ENCODE measurements at places on chromosomes 11 and 22.
A peak's percentile ranks its signal among the peaks of the same experiment; 100 is the strongest.

DNA sequence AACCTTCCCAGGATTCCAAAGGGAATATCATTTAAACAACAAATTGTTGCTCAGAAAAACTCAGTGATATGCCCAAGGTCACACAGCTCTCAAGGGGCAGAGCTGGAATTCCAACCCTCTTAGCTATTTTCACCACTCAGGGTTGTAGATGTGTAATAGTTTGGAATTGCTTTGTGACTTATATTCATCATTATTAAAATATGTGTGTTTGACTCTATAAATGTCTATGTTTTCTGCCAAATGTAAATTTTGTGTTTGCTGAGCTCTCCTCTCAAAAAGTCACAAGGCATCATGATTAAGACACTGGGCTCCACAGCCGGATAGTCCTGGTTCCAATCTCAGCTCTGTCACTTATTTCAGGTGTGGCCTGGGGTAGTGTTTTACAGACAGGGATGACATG lies 407.3 kb downstream of the TMEM135 start:
- DNase-seq, result no peak

DNA sequence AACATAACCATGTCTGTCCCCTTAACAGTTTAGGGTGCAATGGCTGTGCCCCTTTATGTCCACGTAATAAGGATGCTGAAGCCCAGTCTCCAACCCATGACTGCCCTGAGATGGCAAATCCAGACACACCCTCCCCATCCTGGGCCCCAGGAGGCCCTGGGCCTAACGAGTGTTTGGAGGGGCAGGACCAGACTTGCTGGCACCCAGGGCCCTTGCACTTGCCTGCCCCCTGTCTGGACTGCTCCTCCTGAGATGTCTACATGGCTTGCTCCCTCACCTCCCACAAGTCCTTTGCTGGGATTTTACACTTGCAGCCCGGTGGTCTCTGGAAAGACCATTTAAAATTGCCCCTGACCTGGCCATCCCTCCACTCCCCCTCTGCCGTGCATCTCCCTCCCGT lies 132.2 kb upstream of the NECTIN1 start:
- no peak for DNase-seq

DNA sequence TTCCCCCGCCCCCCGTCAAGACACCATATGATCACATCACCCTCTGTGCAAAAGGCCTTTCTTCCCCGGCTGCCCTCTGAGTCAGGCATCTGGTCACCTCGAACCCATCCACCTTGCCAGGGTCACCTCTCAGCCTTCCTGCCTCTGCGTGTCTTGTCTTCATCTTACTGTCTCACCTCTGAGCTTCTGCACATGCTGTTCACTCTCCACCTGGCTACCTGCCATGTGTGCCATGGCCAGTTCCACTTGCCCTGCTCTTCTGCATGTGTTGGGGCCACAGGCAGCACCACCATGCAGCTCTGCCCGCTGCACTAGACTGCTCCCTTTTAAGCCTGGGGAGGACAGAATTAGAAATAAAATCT lies 9.8 kb downstream of the ZNF74 start:
- no peak for DNase-seq

DNA sequence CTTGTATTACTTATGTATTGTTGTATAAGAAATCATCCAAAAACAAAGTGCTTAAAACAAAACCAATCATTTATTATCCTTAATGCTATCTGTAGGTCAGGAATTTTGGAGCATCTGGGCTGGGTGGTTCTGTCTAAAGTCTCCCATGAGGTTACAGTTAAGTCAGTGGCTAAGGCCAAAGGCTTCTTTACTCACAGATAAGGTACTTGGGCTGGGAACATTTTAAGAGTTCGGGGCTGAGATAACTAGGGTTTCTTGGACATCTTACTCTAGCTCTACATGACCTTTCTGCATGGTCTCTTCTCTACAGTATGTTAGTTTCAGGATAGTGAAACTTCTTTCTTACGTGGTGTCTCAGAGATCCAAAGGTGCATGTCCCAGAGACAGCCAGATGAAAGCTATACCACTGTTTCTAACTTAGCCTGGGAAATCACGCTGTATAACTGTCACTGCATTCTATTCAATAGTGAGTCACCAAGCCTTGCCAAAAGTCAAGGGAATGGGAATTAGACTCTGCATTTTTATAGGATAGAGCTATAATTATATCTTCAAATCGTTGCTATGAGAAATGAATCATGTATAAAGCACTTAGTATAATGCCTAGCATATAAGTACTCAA lies 29.6 kb downstream of the SOX6 start:
- DNase-seq, result no peak

- no peak for DNase-seq
Measured at GRCh38 chr11:48005831-48006270, 25.5 kb downstream of the PTPRJ start.

- no peak for DNase-seq
Measured at GRCh38 chr11:75513250-75513649, 12.5 kb downstream of the GDPD5 start.

GRCh38 chr11:76160856-76161255 lies 45.4 kb downstream of the WNT11 start:
- DNase-seq, result peak; percentile 10

DNA sequence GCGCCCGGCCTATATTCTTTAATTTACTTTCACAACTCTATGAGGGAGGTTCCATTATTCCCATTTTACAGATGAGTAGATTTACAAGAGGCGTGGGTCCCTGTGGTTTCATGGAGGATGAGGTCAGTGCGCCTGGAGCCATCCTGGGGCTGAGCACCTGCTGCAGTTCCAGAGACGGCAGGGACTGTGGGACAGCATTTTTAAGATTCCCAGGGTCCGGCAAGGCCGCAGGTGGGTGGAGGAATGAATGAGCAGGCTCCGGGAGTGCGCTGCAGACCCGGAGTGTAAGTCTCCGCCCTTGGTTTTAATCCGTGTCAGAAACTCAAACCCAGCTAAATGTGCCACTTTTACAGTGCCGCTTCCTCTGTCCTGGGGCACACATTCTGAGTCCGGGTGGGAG lies 4.1 kb upstream of the CHRM1 start:
- no peak for DNase-seq

- DNase-seq, result no peak
Measured at GRCh38 chr22:33865248-33865647, 55.0 kb downstream of the LARGE1 start.

GRCh38 chr11:15159085-15159484 lies 44.4 kb downstream of the INSC start:
- DNase-seq, result no peak

DNA sequence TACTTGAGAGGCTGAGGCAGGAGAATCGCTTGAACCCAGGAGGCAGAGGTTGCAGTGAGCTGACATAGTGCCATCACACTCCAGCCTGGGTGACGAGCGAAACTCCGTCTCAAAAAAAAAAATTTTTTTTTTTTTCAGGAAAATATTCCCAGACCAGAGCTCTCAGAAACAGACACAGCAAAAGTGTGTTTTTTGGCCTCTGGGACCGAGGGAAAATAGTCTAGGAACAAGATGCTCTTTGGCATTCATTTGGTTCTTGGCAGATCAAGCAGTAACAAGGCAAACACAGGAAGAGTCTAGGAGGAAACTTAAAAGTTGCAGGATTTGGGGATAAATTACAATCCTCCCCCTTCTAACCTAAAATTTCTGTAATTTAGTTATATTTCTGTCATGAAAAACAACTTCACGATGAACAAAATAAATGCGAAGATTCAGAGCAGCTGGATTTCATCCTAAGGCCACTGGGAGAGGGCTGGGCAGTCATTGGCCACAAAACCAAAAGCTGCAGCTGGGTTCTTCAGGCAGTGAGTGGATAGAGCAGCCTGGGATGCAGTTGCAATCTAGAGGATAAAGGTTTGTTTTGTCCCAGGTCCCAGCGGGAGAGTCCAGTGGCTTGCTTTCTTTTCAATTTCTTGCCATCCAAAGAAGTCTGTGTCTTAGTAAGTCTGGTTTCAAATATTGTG lies 19.7 kb downstream of the ATG16L2 start:
- DNase-seq, result no peak

DNA sequence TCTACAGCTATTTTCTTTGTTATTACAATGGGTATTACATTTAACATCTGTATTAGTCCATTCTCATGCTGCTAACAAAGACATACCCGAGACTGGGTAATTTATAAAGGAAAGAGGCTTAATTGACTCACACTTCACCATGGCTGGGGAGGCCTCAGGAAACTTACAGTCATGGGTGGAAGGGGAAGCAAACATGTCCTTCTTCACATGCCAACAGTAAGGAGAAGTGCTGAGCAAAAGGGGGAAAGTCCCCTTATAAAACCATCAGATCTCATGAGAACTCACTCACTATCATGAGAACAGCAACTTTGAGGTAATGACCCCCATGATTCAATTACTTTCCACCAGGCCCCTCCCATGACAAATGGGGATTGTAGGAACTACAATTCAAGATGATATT lies 16.5 kb upstream of the KMT5B start:
- DNase-seq, result no peak

- no peak for DNase-seq
Measured at GRCh38 chr11:6196396-6196795, 2.6 kb upstream of the OR52W1 start.

- DNase-seq, result peak; percentile 81
Measured at GRCh38 chr11:120564573-120565311, 53.2 kb downstream of the GRIK4 start.

- DNase-seq, result no peak
Measured at GRCh38 chr11:128621601-128622501, 34.5 kb upstream of the ETS1 start.

DNA sequence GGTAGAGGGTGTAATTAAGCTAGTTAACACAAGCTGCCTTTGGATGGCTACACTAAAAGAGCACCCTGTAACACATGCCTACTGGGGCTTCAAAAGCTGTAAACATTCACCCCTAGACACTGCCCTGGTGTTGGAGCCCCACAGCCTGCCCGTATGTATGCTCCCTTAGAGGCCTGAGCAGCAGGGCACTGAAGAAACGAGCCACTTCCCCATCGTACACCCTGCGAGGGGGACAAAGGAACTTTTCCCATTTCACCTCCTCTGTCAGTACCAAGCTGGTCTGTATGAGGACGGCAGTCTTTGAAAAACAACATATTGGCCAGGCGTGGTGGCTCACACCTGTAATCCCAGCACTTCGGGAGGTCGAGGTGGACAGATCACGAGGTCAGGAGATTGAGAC lies 77.0 kb downstream of the MAML2 start:
- DNase-seq, result no peak

GRCh38 chr11:1076061-1076665 lies 1.5 kb downstream of the MUC2 start:
- DNase-seq, result no peak

DNA sequence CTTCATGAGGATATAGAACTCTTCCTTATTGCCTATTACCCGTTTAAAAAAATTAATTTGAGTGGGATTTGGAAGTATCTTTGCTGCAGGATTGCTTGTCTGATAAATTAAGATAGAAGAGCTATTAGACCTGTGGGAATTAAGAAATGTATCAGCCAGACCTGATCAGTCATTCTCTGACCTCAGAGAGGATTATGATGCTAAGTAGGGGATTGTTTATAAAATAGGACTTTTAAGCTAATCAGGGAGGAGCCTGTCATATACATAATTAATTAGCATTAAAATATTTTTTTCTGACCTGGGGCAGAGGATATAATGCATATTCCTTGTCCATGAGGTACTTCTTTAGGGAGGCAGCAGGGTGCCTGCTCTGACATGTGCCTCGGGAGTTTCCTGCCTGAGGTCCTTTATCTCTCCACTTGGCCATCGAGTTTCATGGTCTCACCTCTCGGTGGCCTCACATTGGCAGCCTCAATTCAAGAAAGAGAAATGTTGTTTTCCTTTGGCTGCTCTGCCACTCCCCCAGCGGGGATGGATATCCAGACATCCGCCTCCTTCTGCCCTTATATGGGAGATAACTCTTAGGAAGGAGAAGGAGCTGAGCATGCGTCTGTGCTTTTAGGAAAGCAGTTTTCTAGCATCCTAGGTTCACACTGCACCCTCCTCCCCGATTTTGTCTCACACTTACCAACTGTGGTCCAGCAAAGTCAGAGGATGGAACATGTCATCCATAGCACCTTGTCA lies 41.1 kb downstream of the DIXDC1 start:
- peak; percentile 66 for DNase-seq

GRCh38 chr11:102426000-102426399 lies 26.6 kb downstream of the TMEM123 start:
- DNase-seq, result no peak

DNA sequence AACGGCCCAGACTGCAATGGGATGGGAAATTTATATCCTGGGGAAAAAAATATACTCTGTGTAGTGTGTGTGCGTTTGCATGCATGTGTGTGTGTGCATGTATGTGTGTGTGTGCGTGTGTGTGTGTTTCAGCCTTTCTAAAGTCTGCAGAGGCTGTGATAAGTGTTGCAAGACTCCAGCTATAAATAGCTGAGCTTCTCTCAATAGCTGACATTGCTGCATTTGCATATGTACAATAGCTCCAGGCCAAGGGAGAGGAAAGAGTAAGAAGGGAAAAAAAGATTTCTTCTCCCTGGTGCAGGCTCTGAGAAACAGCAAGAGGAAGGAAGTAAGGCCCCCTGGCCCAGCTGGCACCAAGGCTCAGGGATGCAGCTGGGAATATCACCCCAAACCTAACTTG lies 483.0 kb downstream of the MN1 start:
- DNase-seq, result no peak

DNA sequence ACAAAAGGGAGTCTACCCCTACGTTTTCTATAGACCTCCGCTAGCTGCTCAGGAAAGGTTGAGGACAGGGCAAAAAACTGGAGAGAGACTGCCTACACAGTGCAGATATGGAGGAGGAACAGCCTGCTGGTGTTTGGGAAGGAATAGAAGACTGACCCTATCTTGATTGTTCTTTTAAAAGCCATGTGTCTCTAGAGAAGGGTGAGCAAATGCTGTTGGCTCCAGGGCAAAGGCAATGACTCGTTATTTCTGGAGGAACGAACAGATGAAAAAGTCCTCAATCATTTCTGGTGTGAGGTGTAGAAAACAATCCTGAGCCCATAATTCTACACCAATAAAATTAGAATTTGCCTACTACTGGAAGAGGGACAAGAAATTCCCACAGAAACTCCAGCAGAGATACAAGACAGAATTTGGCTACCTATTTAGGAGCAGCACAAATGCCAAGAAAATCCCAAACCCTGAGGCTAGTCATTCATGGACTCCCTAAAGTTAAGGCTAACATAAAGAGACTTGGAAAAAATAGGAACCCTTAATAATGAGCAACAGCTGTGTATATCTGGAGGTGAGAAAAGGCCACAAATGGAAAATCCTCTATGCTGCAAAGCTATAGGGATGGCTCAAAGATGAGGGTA lies 1206.3 kb upstream of the CNTN5 start:
- no peak for DNase-seq

DNA sequence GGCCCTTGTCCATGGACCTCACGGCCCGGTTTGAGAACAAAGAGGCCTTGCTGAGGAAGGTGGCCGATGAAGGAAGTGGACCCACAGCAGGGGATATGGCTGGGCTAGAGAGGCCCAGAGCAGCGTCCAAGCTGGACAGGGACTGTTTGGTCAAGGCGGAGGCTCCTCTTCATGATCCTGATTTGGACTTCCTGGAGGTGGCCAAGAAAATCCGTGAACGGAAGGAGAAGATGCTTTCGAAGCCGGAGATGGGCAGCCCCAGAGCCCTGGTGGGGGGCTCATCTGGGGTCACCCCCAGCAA lies 76.3 kb downstream of the KIAA1671 start:
- no peak for DNase-seq

Data from BE2C (cell line).